ENCODE measurements at places on chromosomes 12 and 14.

GRCh38 chr14:85057221-85057620 lies 472.7 kb upstream of the FLRT2 start:
- DNase-seq: no peak

GRCh38 chr14:87494010-87494409 lies 499.0 kb downstream of the GALC start:
- DNase-seq: no peak

DNA sequence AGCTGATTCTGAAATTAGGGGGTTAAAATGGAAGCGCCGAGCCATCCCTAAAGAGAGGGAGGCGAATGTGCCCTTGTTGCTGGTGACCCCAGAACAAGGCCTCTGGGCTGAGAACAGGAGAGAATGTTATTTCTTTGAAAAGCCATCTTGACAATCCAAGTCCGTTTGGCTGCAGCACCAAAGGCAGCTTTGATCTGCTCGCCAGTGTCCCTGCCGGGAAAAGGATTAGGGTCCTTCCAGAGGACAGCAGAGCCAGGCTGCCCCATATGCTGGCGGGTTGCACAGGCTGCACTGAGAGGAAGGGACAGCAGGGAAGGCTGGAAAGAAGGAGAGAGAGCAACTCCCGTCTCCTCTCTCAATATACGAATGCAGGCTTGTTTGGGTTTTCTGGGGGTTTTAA lies 141.7 kb downstream of the TMEM132C start:
- no peak for DNase-seq

DNA sequence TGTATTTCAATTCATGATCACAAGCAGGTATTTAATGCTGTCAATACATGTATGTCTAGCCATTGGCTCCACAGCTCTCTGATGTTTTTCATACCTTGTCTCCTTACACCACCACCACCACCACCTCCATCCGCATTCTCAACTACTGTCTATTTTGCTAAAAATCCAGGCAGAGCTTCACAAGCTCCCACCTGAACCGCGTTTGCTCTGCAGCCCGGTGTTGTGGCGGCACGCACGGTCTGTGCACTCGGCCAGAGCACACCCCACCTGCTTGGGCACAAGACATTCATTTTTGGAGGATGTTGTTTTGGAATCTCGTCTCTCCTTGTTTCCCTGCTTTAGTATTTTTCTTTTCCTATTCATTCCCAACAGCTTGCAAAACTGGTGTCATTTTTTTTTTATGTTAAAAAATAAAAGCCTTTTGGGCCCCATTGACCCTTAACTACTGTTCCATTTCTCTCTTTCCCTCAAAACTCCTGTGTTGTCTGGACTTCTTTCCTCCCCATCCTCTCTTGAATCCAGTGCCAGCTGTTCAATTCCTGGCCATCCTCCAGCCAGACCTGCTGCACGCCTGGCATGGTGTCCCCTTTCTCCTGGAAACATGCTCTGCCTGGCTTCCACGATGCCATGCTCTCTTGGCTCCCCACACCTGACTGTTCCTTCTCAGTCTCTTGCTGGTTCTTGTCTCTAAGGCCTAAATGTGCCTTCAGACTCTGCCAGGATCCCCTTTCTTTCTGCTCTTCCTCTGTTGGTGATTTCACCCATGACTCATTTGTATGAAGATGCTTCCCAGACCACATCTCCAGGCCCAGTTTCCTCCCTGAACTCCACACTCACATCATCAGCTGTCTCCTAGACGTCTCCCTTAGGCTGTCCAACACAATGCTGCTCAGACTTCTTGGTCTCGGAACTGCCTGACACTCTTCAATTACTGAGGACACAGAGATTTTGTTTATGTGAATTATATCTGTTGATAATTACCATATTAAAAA lies 37.9 kb downstream of the PIWIL1 start:
- DNase-seq: no peak

DNA sequence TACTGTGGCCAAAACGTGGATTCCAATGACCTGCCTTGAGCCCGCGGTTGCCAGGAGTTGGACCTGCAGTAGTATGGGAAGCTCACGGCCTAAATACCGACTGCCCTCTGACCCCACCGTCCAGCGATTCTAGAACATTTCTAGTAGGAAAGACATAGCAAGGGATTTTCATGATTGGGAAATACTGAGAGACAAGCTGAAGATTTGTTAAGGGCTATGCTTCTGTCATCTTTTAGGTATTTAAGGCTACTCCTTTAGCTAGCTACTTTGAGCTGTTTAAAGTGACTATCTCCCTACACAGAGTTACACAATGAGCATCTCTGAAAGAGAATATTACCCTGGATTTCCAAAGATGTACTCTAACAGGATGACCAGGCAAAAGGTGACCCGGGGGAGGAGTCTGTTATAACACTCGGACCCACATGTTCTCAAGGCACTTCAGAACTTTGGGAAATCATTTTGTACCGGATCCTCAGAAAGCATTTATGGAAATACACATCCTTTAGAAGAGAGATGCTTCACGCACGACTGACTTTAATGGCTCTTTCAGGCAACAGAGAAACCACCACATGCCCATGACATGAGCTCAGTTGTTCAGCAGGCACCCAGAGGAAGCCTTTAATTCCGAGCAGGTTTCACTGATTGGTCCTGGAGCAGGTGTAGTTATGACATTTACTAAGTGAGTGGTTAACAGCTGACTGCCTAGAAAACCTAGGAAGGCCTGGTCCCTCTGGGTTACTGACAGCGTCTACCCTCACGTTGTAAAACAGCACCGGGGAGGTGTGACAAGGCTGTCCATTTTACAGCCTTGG lies 4.2 kb downstream of the BAG5 start:
- DNase-seq: peak; percentile 89

GRCh38 chr14:50545618-50546017 lies 13.2 kb upstream of the MAP4K5 start:
- no peak for DNase-seq

DNA sequence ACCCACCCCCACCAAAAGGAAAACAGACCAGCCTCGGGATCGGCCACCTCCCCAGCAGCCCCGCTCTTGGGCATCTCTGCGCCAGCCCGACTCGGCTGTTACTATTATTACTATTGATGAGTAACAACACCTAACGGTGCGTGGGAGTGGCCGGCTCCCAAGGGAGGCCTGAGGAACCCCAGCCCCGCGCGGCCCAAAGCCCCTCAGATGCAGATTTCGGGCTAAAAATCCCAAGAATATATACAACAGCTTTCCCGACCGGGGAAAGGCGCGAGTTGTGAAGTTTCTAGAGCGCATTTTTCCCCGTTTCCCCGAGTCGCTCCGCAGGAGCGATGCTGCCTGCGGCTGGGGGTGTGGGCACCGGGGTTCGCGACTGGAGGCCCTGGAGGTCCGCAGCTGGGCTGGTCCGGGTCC lies 565 bp downstream of the NT5DC3 start:
- no peak for DNase-seq

- DNase-seq: no peak
Measured at GRCh38 chr14:59344016-59344415, 121.2 kb downstream of the GPR135 start.

- no peak for DNase-seq
Measured at GRCh38 chr14:75906680-75907280, 75.0 kb downstream of the TGFB3 start.

DNA sequence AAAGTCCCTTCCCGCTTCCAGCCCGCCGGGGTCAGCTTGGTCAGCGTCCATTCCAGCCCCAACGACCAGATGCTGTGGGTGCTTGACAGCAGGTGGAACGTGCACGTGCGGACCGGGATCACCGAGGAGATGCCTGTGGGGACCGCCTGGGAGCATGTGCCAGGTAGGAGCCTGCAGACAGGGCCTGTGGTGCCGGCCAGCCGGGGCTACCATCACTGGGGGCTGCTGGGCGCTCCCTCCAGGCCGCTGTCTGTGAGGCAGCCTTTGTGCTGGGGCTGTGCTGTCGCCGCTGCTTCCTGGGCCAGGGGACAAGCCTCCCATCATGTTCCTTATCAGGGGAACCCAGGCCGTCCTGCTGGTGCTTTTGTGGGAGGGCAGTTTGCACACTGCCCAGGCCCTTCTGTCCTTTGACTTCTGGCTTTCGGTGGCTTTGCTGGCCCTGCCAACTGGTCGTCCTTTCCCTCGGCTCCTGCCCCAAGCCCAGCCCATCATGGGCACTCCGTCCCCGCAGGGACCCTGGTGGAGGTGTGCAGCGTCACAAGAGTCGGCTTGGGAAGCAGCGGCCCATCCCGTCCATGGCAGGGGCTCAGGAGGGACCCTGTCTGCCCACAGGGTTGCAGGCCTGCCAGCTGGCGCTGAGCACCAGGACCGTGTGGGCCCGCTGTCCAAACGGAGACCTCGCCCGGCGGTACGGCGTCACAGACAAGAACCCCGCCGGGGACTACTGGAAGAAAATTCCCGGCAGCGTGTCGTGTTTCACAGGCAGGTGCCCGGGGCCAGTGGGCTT lies 12.4 kb downstream of the ANKRD9 start:
- no peak for DNase-seq
